ENCODE measurements at places on chromosomes 7 and 10.

DNA sequence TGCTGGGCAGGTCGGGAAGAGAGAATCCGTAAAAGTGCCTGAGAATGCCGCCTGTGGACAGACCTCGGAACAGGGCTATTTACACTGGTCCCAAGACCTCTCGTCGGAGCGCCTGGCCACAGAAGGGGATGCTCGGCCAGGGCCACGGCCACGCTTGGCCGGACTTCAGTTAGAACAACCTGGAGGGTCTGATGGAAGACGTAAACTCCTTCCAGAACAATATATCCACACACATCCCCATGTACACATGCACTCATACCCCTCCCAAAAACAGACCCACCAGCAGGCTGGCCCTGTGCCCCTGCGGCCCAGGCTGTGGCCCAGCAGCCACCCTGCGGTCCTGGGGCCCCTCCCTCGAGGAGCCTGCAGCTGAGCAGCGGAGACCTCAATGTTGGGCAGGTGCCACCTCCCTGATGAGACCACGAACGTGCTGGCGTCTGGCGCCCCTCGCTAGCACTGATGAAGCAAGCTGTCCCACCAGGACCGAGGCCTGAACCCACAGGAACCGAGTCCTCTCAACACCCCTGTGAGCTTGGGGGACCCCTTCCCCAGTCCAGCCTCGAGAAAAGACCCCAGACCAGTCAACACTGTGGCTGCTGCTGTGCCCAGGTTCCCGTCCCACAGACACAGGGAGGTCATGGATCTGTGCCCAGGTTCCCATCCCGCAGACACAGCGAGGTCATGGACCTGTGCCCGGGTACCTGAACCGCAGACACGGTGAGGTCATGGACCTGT, 8.9 kb downstream of the CFAP46 start:
- DNase-seq: no peak

- DNase-seq: no peak
Measured at GRCh38 chr10:22643775-22644174, 70.6 kb downstream of the PIP4K2A start.

DNA sequence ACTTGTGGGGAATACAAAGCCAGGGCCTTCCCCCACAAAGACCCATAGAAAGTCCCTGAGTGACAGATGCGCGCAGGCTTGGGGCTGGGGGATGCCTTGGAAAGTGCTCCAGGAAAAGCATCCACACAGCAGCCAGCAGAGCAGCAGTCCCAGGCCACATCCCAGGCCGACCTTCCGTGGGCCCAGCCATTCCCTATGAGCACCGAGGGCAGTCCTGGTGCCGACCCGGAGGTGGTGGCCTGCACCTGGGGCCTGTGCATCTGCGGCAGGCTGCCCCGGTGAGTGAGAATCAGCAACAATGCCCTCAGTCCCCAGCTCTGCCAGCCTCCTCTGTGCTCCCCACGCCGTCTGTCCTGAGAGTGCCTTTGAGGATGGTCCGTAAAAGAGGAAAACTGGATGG, 26.4 kb downstream of the ASB13 start:
- no peak for DNase-seq

GRCh38 chr7:727104-727805, at the start of gene PRKAR1B:
Gene PRKAR1B (minus strand): TSS chr7:727281. CDS start chr7:711505, 15,776 bp downstream.
- DNase-seq: peak; percentile 9

DNA sequence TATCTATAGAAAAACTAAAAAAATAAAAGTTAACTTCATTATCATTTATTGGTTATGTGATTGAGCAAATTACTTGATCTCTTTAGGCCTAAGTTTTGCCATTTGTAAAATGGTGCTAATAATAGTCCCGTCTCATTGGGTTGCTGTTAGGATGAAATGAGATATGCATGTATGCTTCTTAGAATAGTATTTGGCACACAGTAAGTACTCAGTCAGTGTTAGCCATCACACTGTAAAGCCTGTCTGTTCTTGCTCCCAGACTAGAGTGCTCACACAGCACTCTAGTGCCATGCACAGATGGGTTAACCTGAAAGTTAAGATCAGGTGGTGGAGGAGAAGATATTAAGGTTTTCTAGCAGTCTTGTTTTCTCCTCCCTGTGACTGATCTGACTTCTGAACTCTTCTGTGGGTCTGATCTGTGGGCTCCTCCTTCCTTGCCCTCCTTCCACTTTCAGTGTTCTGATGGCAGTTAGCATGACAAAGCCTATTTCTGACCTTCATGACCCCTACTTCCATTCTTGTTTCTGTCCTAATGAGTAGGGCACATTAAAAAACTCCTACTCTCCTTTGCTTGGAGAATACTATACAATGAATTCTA, 167.5 kb downstream of the RNLS start:
- DNase-seq: no peak

- DNase-seq: no peak
Measured at GRCh38 chr7:22665923-22666322, 61.1 kb upstream of the IL6 start.

- no peak for DNase-seq
Measured at GRCh38 chr10:107011105-107011504, 153.4 kb downstream of the SORCS1 start.

- no peak for DNase-seq
Measured at GRCh38 chr7:36037121-36037662, 115.9 kb upstream of the EEPD1 start.

- DNase-seq: no peak
Measured at GRCh38 chr10:4067931-4068561, 283.0 kb upstream of the KLF6 start.

- DNase-seq: no peak
Measured at GRCh38 chr10:84493951-84494848, 165.8 kb downstream of the CCSER2 start.

DNA sequence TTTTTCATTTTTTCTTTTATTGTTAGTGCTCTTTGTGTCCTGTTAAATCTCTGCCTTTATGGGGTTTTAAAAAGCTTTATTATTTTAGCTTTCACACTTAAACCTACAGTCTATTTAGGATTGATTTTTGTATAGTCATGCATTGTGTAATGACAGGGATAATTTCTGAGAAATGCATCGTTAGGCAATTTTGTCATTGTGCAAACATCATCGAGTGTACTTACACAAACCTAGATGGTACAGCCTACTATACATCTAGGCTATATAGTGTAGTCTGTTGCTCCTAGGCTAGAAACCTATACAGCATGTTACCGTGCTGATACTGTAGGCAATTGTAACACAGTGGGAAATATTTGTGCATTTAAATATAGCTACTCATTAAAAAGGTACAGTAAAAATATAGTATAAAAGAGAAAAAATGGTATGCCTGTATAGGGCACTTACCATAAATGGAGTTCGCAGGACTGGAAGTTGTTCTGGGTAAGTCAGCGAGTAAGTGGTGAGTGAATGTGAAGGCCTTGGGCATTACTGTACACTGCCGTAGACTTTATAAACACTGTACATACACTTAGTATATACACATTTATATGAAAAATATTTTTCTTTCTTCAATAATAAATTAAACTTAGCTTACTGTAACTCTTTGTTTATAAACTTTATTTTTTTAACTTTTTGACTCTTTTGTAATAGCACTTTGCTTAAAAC, 16.0 kb downstream of the UBE2D1 start:
- DNase-seq: no peak

GRCh38 chr7:106257752-106258151, 27.0 kb downstream of the NAMPT start:
- DNase-seq: no peak

GRCh38 chr7:130273933-130274255, 7.2 kb downstream of the CPA2 start:
- no peak for DNase-seq

DNA sequence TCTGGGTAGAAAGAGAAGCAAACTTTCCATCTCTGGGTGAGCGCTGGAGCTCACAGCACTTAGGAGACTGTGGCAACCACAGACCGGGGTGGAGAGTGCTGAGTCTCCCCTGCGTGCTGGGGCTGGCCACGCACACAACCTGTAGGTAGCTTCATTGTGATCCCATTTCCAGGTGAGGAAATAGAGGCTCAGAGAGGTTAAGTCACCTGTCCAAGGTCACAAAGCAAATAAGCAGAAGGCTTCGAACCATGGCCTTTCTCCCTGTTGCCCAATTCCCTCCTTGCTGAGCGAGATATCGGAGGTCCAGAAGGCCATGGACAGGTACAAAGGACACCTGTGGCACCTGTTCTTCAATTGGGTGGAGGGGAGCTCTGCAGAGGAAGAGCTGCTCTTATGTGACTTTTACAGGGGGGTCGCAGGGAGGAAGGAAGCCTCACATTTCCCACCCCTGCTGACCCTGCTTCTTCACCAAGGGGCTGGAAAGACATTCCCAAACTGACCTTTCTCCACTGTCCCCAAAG, 39.4 kb downstream of the ZCCHC24 start:
- no peak for DNase-seq

GRCh38 chr7:30254717-30255063, 29.7 kb upstream of the ZNRF2 start:
- DNase-seq: no peak

DNA sequence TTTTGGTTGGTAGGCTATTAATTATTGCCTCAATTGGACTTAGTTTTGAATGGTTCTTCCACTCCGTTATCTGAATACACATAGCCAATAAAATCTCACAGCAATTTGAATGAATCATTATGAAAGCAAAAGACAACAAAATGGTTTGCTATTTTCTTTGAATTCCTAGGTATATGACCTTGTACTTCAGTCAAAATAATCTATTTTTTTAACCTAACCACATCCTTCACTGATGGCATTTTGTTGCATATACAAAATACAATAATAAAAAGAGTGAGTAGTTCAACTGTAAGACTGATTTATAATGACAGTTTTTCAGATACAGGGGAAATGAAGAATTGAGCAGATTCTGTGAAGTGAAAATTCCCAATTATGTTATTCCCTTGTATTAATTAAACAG, 433.1 kb downstream of the HTR7 start:
- no peak for DNase-seq

- DNase-seq: no peak
Measured at GRCh38 chr10:132982301-132982989, 40.1 kb upstream of the CFAP46 start.

- DNase-seq: peak; percentile 78
Measured at GRCh38 chr10:71729161-71729636, 9.6 kb upstream of the C10orf105 start.

- no peak for DNase-seq
Measured at GRCh38 chr7:137975221-137975620, 26.7 kb downstream of the CREB3L2 start.

DNA sequence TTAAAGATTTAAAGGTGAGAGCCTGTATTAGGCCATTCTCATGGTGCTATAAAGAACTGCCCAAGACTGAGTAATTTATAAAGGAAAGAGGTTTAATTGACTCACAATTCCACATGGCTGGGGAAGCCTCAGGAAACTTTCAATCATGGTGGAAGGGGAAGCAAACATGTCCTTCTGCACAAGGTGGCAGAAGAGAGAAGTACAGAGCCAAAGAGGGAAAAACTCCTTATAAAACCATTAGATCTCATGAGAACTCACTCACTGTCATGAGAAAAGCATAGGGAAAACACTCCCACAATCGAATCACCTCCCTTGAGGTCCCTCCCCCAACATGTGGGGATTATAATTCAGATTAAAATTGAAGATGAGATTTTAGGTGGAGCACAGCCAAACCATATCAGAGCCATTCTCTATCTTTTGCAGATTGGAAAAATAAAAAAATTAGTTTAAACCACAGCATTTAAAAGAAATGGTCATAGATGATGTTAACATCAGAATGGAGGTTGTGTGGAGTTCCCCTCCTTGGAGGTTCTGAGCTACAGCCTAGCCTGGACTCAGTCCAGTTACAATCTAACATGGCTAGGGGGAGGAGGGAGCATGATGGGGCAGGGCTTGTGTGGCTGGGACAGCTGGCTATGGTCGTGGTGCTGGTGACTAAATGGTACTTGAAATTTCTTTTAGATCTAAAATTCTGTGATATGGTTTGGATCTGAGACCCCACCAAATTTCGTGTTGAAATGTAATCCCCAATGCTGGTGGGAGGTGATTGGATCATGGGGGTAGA, 33.1 kb downstream of the GSTO2 start:
- no peak for DNase-seq

DNA sequence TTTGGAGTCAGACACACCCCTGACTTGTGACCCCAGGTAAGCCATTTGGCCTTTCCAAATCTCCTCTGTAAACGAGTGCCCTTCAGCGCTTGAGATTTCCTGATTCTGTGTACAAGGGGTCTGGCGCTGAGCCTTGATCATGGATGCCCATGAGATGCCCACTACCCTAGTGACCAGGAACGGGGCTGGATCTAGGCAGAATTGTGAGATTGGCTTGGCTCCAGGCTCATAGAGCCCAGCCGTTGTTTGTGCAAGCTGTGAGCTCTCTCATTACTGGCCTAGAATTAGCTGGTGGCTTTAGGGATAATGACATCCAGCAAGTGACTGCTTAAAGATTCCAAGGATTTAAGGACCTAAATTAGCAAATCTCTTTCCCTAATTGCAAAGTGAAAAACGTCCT, 84.9 kb downstream of the CAMK1D start:
- DNase-seq: no peak

GRCh38 chr10:60409202-60409601, 19.5 kb upstream of the ANK3 start:
- no peak for DNase-seq

GRCh38 chr10:110409488-110409887, 88.2 kb upstream of the DUSP5 start:
- no peak for DNase-seq

DNA sequence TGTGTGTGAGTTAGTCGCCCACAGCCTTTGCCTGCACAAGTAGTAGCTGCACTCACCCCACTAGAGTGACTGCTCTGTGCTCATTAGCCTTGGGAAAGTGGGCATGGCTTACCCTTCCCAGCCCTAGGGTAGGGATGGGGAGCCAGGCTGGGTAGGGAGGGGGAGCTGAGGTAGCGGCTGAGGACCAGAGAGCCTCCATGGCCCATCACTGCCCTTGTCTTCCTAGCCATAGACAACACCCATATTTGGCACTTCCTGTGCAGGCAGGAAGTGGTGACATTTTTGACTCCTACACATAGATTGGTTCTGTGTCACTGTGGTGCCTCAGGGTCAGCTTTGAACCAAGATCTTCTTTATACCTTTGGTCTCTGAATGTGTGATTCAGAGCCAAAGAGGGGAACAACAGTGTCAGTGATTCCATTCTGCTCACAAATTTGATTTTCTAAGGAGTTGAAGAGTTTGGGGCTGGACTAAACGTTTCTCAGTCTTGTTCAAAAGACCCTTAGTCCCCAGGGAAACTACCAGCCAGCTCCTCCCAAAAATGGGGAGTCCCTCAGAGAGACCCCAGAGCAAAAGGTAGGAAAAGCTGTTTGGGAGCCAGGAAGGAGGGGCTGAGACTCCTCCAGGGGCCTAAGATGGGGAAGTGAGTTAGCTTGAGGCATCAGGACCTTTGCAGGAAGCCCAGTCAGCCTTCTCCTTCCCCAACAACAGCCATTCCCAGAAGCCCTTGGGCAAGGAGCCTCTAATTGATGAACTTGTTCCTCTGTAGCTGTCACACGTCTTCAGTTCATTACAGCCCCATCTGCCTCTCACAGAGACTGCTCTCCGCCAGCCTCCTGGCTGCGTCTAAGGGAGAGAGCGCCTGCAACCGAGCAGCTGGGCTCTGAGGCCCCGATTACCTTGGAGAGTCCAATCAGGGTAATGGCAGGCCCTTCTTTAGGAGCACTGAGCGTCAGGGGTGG, 135.0 kb downstream of the CDH23 start:
- no peak for DNase-seq
